Activated naive CD4-positive, alpha-beta T cell treated with anti-CD3 and anti-CD28 coated beads, Interleukin-2, amount 50 U/mL, for 16 hours (primary cell): ENCODE measurements at places on chromosomes 5 and 9.

DNA sequence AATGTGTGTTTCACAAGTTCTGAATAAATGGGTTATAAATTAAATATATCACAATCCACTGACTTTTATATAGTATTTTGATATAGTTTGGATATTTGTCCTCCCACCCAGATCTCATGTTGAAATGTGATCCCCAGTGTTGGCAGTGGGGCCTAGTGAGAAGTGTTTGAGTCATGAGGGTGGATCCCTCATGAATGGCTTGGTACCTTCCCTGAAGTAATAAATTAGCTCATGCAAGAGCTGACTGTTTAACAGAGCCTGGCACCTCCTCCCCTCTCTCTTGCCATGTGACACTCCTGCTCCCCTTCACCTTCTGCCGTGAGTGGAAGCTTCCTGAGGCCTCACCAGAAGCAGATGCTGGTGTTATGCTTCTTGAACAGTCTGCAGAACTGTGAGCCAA, 127.9 kb upstream of the PALM2AKAP2 start:
- no peak for DNase-seq

DNA sequence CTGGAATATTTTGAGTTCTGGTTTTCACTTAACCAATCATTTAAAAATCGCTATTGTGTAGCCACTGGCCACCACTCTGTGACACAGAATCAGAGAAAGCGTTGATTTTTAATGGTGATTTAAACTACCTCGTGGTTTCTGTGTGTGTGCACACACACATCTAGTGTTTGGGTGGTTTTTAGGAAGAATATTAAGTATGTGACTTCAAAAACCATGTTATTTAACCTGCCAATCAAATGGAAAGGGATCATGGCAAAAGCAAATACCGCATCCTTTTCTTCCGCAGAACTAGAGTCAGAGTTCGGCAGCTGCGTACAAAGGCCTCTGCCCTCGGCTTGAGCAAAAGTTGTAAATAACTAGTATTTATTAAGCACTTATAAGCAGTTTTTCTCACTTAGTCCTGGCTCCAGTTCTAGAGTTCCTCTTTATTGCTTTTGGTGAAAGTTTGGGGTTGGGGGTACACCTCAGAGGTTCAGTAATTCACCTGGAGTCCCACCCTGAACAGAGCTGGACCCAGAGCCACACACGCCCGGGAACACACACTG, 40.6 kb downstream of the HABP4 start:
- no peak for DNase-seq

DNA sequence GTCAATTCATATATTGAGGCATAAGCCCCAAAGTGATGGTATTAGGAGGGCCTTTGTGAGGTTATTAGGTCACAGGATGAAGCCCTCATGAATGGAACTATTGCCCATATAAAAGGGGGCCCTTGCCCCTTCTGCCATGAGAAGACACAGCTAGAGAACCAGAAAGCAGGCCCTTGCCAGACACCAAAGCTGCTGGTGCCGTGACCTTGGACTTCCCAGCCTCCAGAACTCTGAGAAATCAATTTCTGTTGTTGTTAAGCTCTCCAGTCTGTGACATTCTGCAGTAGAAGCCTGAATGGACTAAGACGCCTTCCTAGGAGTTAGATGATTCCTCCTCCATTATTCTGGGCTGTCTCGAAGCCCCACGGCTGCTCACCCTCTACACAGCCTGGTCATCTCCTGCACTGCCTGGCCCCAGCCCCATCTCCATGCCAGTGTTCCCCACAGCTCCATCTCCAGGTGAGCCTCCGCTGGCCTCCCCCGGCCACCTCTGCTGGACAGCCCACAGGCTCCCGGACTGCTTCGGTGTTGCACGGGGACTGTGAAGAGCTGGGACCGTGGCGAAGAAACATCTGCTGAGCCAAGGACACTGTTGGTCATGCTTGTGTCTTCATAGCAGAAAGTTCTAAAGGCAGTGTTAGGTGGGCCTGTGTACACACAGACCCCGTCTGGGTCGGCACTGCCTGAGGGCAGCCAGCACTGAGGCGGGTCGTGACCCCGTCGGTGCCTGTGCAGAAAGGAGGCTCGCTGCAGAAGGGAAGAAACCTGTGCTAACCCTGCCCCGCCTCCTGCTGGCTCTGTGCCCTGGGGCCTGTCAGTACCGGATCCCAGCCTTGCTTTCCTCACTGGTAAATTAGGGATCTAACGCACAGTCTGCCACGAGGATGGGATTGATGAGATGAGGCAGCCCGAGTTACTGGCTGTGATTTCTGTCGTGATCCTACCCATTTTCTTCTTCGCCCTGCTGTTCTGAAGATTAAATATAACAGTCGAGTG, 55.1 kb upstream of the CNOT6 start:
- no peak for DNase-seq

GRCh38 chr9:108680946-108681345, 174.8 kb downstream of the ACTL7B start:
- DNase-seq, result no peak

DNA sequence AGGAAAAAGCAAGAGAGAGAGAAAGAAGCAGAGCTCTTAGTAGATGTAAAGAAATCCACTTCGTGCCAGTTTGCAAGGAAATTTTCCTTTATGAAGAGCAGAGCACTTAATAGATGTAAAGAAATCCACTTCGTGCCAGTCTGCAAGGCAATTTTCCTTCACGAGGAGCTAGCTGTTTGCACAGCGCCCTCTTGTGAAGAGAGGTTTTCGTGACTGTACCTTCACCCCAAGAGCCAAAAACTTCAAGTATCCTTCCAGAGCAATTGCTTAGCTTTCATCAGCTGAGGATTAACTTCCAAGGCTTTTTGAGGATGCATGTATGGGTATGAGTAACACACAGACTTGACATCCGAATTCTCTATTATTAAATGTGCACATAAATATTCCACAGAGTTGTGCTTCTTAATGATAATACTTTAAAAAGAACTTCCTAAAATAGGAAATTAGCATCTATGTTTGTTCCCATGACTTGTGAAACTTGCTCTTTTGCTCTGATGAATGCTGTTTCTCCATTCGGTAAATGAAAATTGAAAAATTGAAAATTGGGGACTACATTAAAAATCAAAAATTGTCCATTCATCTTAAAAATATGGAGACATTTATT, 525.6 kb downstream of the PDE4D start:
- peak; percentile 38 for DNase-seq

DNA sequence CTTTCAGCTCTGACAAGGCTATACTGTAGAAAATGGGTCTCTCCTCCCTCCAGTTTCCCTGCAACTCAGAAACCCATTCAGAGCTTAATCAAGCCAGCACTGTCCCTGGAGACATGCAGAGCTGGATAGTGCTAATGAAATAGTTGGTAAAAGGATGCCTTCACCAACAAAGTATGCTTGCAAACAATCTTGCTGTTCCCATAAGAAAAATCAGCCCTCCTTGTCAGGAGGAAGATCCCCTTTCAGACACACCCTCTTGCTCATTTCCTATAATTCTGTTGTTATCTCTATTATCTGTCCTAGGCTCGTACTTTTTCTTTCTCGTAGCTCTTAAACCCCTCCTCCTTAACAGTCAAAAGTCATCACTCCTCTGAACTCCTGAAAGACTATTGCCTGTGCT, 9.9 kb upstream of the OSMR start:
- no peak for DNase-seq

- DNase-seq, result no peak
These were observed 24.7 kb upstream of the NUDT12 start for GRCh38 chr5:103587185-103587748.

GRCh38 chr9:14433351-14434157, 119.6 kb upstream of the NFIB start:
- no peak for DNase-seq

- DNase-seq, result no peak
These were observed 685 bp upstream of the NIPSNAP3A start for GRCh38 chr9:104746798-104747197.

DNA sequence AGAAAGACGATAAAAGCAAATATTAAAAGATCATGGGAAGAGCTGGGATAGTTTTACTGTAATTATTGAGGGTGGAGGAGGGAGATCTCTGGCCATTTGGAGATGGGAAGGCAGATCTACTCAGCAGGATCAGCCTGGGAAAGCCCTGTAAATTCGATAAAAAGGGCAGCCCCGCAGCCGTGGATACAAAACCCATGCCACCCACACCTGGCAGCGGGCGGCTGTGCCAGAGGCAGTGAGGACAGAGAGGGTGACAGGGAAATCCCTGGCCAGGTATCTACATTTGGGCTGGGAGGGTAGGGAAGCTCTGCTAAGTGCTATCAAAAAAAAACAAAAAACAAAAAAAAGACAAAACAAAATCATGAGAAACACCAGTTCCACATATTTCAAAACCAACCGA, 379.2 kb upstream of the IRX1 start:
- DNase-seq, result no peak
